ENCODE measurements at places on chromosomes 2 and 18.

GRCh38 chr2:3536682-3537632 is 17.6 kb upstream of the ADI1 start:
- no peak for DNase-seq

DNA sequence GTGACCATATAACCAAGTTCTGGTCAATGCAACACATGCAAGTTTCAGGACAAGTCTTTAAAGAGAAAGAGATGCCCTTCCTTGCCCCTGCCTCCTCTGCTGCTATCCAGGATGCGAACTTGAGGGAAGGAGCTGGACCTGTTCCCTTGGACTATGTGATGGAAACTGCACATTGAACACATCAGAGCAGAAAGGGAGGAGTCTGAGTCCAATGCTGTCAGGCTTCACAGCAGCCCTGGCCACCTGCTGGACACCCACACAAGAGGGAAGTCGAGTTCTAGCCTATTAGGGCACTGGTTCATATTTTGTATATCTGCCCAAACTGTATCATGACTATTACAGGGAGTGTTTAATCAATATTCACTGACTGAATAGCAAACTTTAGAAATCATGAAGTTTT is 38.3 kb upstream of the TEX51 start:
- DNase-seq, result no peak

DNA sequence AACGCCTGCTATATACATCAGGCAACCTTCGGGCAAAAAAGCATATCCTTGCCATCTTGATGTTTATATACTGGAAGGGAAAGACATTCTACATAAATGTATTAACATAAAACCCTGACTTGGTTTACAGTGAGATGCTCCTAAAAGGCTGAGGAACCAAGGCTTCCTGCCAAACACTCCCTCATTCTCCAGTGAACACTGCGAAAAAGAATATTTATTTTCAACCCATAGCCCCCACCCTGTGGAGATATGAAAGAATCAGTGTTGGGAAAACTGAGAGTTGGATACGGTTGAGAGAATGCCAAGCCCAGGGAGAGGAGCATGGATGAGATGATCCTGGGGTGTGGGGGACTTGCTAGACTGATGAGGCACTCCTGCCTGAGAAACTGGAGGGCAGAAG is 94.9 kb downstream of the PIEZO2 start:
- no peak for DNase-seq

GRCh38 chr2:28356095-28356911 is 36.4 kb upstream of the FOSL2 start:
- peak; percentile 92 for DNase-seq

- no peak for DNase-seq
Observed at GRCh38 chr2:71238089-71238488, 11.2 kb upstream of the PAIP2B start.

GRCh38 chr18:10072671-10073175 is 158.9 kb downstream of the VAPA start:
- DNase-seq, result no peak

DNA sequence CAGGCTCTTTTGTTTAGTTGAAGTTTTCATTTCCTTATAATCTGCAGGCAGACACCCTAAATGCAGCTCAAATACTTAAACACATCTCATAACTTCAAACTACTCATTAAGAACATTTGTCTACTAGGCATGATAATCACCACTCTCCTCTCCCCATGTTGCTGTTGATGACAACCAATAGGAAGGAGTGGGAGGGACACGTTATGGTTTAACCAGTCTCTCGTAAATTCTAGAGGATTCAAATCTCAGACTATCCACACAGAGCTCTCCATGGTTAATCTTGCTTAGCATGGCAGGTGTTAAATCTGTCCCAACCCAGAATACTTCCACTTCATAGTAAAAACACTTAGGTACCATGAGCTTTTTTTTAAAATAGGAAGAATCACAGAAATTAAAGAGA is 127.4 kb upstream of the AQP4 start:
- no peak for DNase-seq

DNA sequence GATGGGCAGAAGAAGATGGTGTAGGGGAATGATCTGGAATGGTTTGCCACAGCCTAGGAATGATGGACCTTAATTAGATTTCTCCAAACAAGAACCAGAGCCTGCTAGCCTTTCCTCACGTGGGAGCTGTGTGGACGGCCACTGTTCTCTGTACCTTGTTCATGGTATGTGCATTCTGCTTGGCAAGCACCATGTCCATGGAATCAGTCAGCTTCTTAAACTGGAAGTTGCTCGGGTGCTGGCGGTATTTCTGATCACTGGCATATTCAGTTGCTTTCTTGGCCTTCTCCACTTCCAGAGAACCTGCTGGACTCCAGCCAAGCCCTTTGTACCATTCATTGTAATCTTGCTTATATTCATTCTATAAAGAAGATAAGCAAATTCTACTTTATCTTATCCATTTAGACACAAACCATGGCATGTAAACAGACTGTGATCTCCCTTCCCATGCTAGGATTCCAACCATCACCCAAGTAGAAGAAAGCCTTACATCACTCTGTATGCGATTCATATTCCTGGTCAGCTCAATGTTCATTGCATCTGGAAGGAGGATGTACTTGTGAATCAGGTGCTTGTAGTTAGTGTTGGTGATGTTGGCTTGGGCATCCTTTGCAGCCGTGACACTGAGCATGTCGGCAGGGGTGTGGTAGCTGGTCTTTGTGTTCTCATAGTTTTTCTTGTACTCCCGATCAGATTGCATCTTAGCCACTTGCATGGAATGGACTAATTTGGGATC is 78.4 kb downstream of the NEB start:
- no peak for DNase-seq

- no peak for DNase-seq
Observed at GRCh38 chr2:68512326-68512725, 44.9 kb downstream of the APLF start.

DNA sequence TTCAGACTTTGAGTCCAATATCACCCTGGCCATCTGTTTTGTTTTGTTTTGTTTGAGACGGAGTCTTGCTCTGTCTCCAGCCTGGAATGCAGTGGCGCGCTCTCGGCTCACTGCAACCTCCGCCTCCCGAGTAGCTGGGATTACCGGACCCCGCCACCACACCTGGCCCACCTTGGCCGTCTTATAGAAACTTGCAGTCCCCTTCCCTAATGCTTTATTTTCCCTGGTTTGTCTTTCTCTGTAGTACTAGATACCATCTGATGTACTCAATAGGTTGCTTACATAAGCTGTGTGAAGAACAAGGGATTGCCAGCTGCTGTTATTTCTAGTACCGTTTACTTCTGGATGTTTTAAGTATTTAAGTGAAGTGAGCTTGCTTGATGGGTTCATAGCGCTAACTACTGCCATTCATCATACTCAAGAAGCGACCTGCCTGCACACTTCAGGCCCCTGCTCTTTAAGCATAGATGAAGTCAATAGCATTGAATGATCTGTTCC is 1.2 kb downstream of the RPL31 start:
- DNase-seq, result no peak

GRCh38 chr2:240622531-240623235 is 2.6 kb upstream of the GPR35 start:
- no peak for DNase-seq

- DNase-seq, result no peak
Observed at GRCh38 chr2:55223958-55224760, 7.9 kb downstream of the CLHC1 start.

- no peak for DNase-seq
Observed at GRCh38 chr2:233387225-233387624, 32.9 kb downstream of the DGKD start.

GRCh38 chr2:37350034-37350433 is 5.6 kb downstream of the QPCT start:
- no peak for DNase-seq

DNA sequence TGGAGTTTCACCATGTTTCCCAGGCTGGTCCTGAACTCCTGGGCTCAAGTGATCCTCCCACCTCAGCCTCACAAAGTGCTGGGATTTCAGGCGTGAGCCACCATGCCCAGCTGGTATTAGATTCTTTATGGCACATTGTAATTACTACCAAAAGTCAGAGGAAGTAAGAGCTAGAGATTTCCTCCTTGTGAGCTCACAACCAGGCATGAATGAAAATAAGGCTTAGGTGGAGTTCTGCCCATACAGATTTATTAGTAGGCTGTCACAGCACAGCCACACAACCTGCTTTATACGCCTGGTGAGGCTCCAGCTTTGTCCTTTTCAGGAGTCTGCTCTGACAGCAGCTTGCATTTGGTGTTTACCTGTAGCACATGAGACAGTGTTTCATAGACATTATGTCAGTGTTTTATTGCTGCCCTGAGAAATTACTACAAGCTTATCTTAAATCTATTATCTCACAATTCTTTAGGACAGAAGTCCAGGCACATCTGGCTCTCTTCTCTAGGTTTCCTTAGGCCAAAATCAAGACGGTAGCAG is 156.6 kb downstream of the TANC1 start:
- no peak for DNase-seq

DNA sequence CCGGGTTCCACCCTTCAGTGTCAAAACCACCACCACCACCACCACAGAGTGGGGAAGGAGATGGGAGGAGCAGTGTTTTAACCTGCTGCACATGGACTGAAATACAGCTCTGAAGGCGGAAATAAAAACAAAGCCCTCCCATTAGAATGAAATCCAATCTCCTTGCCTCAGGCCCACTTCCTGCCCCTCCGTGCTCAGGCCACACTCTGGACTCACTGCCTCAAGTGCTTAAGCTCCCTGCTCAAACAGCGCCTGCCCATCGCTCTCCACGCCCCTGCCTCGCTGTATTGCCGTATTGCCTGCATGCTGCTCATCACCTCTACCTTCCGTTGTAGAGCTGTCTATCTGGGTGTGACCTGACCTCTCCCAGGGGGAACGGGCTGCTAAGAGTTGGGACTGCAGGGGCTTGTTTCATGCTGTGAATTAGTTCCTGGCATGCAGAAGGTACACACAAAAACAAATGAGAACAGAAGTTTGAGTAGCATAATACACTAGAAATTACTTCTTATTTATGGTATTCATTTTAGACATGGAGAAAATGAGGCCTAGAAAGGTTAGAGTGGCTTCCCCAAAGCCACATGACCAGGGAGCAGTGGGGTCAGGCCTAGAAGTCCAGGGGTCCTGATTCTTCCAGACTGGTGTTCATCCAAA is 31.6 kb upstream of the NEB start:
- DNase-seq, result no peak

DNA sequence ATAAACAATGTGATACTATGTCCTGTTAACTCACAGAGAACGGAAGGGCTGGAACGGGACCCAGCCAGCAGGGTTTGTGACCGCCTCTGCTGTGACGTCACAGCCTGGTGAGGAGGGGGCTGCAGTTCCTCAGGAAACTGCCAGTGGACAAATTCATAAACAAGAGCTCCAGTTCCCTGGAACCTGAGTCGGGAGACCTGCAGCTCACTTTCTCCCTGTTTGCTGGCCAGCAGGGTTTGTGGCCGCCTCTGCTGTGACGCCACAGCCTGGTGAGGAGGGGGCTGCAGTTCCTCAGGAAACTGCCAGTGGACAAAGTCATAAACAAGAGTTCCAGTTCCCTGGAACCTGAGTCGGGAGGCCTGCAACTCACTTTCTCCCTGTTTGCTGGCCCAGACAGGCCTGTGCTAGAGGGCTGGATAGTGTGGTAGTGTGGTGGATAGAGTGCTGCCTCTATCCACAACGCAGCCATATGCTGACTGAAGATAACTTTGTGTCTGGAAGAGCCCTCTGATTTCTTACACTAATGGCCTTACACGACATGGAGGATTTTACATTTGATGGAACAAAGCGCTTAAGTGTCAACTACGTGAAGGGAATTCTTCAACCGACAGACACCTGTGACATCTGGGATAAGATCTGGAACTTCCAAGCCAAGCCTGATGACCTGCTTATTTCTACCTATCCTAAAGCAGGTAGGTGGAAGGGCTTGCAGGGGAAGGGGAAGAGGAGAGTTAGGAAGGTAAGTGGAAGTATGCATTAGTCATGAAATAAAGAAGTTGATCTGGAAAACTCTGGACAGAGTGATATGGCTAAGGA is at the start of gene SULT1C4:
Gene SULT1C4, plus strand, starts transcription at position 140 of the 816 bp plus-strand sequence. Its CDS starts 384 bp downstream, at position 524.
- DNase-seq, result no peak

DNA sequence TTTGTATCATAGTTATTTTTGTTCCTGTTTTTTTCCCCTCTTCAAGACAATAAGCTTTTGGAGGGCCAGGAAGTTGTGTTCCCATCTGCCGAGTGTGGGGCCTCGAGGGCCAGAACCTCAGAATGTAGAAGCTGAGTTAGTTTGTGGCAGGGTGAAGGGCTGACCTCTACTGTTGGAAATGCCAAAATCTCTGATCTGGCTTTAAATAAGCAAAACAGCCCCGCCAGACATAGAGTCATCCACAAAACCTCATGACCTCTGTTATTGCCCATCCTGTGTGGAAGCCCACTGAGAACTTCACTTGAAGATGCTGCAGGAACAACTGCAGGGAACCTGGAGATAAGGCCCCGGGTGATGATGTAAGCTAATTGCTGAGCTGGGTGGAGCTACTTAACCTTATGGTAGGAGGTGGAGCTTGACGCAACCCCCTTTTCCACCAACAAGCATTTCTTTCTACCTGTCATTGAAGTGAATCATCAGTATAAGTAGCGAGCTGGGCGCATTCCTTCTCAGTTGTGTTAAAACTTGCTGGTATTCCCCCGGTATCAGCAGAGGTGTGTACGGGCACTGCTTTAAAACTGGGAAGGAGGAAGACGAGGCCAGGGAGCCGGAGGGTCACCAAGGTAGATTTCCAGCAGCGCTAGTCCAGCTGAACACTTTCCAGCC is 177.2 kb downstream of the NEDD4L start:
- DNase-seq, result peak; percentile 74

DNA sequence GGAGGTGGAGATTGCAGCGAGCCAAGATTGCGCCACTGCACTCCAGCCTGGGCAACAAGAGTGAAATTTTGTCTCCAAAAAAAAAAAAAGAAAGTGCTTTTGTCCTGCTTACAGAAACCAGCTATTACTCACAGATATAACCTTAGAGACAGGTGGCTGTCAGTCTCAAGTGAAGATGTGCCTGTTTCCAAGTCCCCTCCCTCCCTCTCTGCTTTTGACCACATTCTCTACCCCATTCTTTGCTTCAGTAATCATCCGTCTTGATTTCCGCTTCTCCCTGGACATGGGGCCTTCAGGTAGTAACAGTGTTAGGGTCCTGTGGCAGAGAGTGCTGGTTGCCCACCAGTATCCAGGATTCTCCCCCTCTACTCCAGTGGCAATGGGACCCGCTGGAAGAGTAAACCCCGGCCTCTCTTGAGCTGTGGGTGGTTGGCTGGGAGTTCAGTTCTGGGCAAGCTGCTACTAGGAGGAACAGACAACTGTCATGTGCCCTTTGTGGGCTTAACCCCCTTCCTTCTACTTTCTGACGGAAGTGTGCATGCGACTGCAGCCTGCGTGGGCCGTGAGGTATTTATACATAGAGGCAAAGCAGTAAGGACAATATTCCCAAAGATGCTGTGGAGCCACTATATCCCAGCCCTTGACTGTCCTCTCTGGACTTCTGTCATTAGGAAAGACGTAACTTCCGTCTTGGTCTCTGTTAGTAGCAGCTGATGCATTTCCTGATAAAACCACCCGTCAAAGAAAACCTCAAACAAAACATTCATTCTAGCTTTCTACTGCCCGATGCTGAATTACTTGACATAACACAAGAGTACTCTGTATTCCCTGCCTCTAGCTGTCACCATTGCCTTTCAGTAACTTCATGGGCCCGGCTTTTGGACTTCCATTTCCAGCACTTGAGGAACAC is 17.8 kb downstream of the PDCL3 start:
- no peak for DNase-seq
